ENCODE measurements at places on chromosomes 2 and 18.

GRCh38 chr2:97749581-97749980 is 36.2 kb downstream of the ZAP70 start:
- no peak for DNase-seq

DNA sequence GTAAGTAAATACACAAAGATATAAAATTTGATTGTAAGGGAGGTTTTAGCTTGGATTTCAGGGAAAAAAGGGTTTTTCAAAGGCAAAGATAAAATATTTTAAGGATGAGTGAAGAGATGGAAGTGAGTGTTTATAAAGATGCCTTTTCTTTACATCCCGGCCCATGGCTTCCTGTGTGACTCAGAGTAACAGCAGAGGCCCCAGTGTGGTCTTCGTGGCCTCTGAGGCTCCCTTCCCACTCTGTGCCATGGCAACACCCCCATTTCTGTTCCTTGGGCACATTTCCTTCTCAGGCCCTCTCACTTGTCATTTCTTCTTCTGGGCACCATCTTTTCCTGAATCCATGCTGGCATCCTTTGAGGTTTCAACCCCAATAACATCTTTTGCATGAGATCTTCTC is 92.6 kb upstream of the TMEM18 start:
- DNase-seq = peak; percentile 4

DNA sequence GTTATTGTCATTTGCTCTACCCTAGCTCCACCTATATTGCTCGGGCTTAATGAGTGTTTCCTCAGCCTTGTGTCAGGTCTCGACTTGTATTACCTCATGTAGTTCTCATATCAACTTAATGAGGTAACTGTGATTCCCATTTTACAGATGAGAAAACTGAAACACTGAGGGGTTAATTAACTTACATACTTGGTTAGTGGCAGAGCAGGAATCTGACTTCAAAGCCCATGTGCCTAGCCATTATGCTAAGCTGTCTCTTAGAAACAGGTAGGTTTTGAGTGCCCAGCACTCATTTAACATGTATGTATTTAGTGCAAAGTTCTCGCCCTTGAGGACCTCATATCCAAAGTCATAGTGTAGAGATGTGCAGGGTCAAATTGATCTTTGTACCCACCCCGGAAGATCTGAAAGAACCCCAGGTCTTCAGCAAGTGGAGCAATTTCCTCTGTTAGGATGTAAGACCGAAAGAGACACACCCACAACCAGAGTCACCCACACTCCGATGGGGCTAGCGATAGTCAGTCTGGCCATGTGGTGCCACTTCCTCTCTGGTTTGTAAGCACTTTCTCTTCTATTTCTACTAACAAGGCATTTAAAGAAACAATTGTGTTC is 121.0 kb upstream of the SLC39A10 start:
- peak; percentile 56 for DNase-seq

DNA sequence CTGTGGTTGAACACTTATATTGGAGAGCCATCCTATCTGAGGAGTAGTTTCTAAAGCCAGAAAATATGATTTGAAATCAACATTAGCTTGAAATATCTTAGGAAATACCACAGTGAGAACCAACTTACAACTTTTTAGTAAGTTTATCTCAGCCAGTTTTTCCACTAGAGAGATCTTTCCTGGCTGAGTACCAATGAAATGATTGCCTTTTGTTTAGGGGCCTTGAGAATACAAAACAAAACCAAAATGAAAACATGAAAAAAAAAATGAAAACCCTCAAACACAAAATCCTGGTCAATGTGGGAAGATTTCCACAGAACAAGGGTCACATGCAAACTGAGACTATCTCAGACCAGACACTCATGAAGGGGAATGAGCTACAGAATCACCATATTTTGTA is 429.0 kb downstream of the SETBP1 start:
- no peak for DNase-seq
